Germinal center (tissue), 1 donor: ENCODE measurements at places on chromosomes 7 and 10.

DNA sequence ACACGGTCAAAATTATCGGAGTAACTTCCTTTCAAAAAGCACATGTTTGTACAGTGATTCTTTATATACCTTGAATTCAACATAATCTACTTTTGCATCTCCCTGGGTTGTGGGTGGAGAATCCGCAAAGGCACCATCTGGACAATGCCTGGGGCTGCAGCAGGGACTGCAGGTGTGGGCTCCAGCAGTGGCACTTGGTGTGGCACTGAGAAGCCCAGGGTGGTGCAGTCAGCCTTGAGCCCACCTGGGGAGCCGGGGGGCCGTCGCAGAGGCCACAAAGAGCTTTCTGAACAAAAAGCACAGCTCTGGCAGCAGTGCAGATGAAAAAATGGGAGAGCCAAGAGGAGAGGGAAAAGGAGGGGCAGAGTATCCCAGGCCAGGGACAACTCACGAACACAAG, 22.2 kb downstream of the PARD3 start:
- no peak for DNase-seq

DNA sequence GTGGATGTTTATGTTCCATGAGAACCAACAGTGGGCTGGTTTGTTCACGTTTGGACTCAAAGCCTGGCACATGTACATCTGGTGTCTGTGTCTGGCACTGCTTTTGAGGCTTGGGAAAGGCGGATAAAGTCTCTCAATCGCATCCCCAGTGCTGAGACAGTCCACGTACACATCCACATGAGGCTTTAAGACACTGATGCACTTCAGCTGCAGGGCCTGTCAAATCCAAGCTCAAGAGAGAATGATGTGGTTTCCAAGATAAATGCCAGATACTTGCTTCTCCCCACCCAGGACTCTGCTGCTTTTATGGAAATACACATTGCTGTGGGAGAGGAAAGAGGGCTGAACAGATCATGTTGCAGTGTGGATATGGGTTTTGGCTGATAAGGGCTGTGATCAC, 178.4 kb downstream of the ADARB2 start:
- no peak for DNase-seq

DNA sequence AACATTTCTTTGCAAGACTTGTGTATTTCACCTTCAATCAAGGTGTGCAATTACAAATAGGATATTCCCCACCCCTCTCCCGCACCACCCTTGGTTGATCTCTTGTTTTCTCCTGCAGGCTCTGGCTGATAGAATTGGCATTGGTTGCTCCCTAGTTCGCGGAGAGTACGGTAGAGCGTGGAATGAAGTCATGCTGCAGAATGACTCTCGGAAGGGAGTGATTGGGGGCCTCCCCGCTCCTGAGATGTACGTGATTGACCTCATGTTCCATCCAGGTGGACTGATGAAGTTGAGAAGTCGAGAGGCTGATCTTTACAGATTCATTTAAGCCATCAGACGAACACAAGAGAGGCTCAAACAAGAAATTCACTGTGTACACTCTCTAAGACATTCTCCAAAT, 58.2 kb upstream of the MSRB2 start:
- no peak for DNase-seq

GRCh38 chr7:44441079-44441478, 49.4 kb downstream of the NUDCD3 start:
- no peak for DNase-seq

GRCh38 chr10:109866168-109866994, 56.9 kb downstream of the XPNPEP1 start:
- DNase-seq: no peak

DNA sequence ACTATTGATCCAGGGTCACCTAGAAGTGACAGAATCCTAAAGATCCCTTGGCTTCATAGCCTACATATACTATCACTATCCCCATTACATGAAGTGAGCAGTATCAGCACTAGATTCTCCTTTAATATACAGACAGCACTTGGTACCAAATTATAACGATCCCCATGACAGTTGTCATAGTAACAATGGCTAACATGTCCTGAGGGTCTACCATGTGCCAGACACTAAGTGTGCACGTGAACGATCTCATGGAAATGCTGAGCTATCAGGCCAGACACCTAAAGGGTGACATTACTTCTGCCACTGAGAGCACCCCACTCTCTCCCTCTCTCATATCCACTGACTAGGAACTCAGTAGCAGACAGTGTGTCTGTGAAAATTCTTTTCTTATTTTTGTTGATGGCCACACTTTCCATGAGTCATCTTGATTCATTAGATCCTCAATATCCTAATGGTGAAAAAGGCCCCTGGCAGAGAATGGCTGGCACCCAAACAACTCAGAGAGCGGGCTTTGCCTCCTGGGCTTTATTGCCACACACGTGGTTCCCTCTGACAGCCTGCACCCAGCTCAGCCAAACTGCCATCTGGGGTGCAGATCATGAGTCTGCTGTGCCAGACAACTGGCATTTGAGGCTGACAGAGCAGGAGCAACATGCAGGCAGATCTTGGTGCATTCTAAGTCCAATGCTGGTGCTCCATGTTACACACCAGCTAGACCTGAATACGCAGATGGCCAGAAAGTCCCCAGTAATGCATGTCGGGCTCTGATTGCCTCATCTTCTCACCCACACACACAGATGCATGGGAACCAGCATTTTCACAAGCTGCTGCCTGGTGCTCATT, 176.3 kb downstream of the DGKI start:
- no peak for DNase-seq

GRCh38 chr10:14311206-14311957, 19.3 kb downstream of the FRMD4A start:
- no peak for DNase-seq
